ENCODE measurements at places on chromosomes 16 and 17.

GRCh38 chr17:76261421-76262215, 3.5 kb upstream of the UBALD2 start:
- DNase-seq, result no peak

DNA sequence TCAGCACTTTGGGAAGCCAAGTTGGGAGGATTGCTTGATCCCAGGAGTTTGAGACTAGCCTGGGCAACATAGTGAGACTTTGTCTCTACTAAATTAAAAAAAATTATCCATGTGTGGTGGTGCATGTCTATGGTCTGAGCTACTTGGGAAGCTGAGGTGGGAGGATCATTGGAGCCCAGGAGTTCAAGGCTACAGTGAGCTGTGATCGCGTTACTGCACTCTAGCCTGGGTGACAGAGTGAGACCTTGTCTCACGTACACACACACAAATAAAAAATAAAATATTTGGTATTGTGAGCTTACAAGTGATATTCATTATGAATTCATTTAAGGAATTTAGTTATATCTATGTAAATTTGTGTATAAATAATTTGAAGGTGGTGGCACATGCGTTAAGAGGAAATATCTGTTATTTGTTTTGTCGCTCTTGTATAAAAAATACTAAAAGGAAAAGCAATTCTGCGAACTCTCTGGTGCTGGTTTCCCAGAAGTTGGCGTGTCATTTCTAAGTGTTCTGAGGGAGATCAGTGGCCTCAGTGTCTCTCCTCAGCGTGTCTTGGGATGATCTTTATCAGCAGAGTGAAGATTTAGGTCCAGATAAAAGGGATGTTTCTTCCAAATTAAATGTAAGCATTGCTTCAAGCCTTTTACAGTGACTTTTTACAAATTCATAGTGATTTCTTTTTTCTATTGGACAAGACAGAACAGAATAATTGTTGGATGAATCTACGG, 187.6 kb downstream of the FTO start:
- DNase-seq, result no peak

- peak; percentile 51 for DNase-seq
These were observed 688 bp downstream of the CRK start for GRCh38 chr17:1455291-1455796.

- peak; percentile 57 for DNase-seq
These were observed at the start of gene ZPBP2 for GRCh38 chr17:39867880-39868553. TSS of gene ZPBP2 (plus strand) at chr17:39868202. CDS start at chr17:39868355, 153 bp downstream.
